Epithelial cell of proximal tubule (primary cell): ENCODE measurements at places on chromosomes 5 and 9.

- no peak for DNase-seq
Measured at GRCh38 chr5:34016750-34017149, 8.9 kb upstream of the AMACR start.

- DNase-seq = no peak
Measured at GRCh38 chr9:98698856-98699255, 9.9 kb downstream of the GABBR2 start.

DNA sequence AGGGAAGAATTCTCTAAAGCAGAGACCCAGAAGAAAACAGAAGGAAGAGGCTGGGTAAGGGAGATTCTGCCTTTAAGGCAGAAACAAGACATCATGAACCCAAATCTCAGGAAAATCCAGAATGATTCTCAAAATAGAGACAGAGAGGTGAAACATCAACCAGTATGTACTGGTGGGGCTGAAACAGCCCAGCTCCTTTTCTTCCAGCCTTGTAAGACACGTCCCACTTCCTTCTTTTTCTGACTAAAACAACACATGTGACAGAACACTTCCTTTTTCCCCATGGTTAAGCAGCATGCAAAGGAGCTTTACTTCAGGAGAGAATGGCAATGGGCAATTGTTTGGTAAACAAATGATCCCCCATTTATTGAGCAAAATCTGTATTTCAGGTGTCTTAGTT is 230.8 kb upstream of the NR4A3 start:
- DNase-seq = no peak

- no peak for DNase-seq
Measured at GRCh38 chr9:30235068-30235467, 2149.4 kb upstream of the ACO1 start.
